Right lobe of liver (tissue), 6 donors: ENCODE measurements at places on chromosomes 16 and 17. TPM values are rescaled to one million over a fixed set of nuclear protein-coding genes. Genes with fewer than 3 reads are reported as not detected.

MYL4 gene
- total RNA-seq = not detected

NACA2 gene
- total RNA-seq = not detected

SLC16A6 gene
- 0.44 TPM for total RNA-seq

ACE gene
- total RNA-seq = 4.4 TPM

EZH1 gene
- total RNA-seq = 12.3 TPM

RAP1GAP2 gene
- 1.0 TPM for total RNA-seq

SLFN12L gene
- 0.93 TPM for total RNA-seq

GLOD4 gene
- 40.6 TPM for total RNA-seq

ZNF205 gene
- 4.4 TPM for total RNA-seq

UMOD gene
- total RNA-seq = not detected

CSH2 gene
- total RNA-seq = not detected

CD300H gene
- not detected for total RNA-seq

KCNAB3 gene
- 1.0 TPM for total RNA-seq

GPR142 gene
- not detected for total RNA-seq

- no peaks in the 10 kb centered on the region for H3K27me3 ChIP-seq
- H3K36me3 ChIP-seq = peaks cover 30% of the 10 kb centered on the region
- H3K4me3 ChIP-seq = no peak overlapping the region
- DNase-seq = no peak
- H3K27ac ChIP-seq = no peak overlapping the region
Measured at GRCh38 chr16:47511882-47512281, 50.8 kb downstream of the PHKB start.

GRCh38 chr17:17132746-17133145 lies 73.4 kb downstream of the PLD6 start:
- no peak for DNase-seq
- no peaks in the 10 kb centered on the region for H3K36me3 ChIP-seq
- no peaks in the 10 kb centered on the region for H3K27me3 ChIP-seq
- no peak overlapping the region for H3K4me3 ChIP-seq
- no peaks in the 10 kb centered on the region for H3K4me1 ChIP-seq

- no peaks in the 10 kb centered on the region for H3K4me1 ChIP-seq
- H3K27ac ChIP-seq = no peak overlapping the region
- H3K27me3 ChIP-seq = no peaks in the 10 kb centered on the region
- H3K36me3 ChIP-seq = no peaks in the 10 kb centered on the region
- DNase-seq = no peak
Measured at GRCh38 chr17:62827746-62828485, 19.8 kb upstream of the MARCHF10 start.

GRCh38 chr16:71855937-71856662 lies 10.3 kb downstream of the ATXN1L start:
- no peak for DNase-seq
- H3K36me3 ChIP-seq = peaks cover 12% of the 10 kb centered on the region
- H3K4me1 ChIP-seq = no peaks in the 10 kb centered on the region
- H3K4me3 ChIP-seq = no peak overlapping the region
- H3K27ac ChIP-seq = no peak overlapping the region

- peaks cover 30% of the 10 kb centered on the region for H3K4me1 ChIP-seq
- no peak overlapping the region for H3K27ac ChIP-seq
- no peak overlapping the region for H3K4me3 ChIP-seq
- no peaks in the 10 kb centered on the region for H3K27me3 ChIP-seq
- DNase-seq = no peak
Measured at GRCh38 chr17:17902877-17903276, 66.1 kb upstream of the SREBF1 start.

DNA sequence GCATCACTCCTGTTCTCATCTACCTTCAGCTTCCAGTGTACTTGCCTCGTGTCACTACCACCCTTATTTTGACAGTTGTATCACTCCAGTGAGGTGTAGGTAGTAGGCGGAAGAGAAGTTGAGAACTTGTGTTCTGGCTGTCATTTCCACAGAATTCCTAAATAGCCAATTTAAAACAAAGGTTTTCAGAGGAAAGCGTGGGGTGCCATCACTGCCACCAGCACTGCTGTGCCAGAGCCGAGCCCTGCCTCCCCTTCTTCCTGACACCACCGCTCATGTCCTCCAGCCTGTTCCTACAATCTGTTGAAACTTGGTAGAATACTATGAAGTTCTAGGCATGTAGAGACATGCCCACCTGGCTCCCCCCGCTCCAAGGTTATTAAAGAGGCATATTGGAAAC lies 215.8 kb downstream of the TANC2 start:
- DNase-seq = no peak
- H3K36me3 ChIP-seq = no peaks in the 10 kb centered on the region
- no peak overlapping the region for H3K27ac ChIP-seq
- no peaks in the 10 kb centered on the region for H3K27me3 ChIP-seq
- H3K4me1 ChIP-seq = no peaks in the 10 kb centered on the region

DNA sequence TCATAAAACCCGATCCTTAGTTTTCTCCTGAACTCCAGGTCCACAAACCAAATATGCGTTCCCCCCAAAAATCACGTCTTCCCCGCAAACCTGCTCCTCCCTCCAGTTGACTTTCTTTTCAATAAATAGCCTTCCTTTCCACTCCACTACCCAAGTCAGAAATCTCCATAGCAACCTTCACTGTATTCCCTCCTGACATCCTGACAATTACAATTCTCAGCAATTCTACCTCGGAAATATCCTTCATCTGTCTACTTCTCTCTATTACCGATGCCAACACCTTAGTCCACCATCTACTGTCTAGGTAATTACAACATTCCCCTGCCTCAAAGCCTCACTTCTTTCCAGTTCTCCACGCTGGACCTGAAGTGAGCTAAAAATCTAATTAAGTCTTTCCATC lies 50.7 kb downstream of the SMURF2 start:
- no peak overlapping the region for H3K4me3 ChIP-seq
- no peaks in the 10 kb centered on the region for H3K36me3 ChIP-seq
- no peaks in the 10 kb centered on the region for H3K4me1 ChIP-seq
- DNase-seq = no peak
- no peaks in the 10 kb centered on the region for H3K27me3 ChIP-seq

GRCh38 chr16:28179354-28179753 lies 32.4 kb downstream of the XPO6 start:
- no peak overlapping the region for H3K27ac ChIP-seq
- H3K4me1 ChIP-seq = no peaks in the 10 kb centered on the region
- no peak for DNase-seq
- no peaks in the 10 kb centered on the region for H3K27me3 ChIP-seq

- no peak for DNase-seq
- no peaks in the 10 kb centered on the region for H3K36me3 ChIP-seq
- no peaks in the 10 kb centered on the region for H3K27me3 ChIP-seq
- H3K27ac ChIP-seq = no peak overlapping the region
Measured at GRCh38 chr17:32960815-32961214, 30.8 kb upstream of the SPACA3 start.

DNA sequence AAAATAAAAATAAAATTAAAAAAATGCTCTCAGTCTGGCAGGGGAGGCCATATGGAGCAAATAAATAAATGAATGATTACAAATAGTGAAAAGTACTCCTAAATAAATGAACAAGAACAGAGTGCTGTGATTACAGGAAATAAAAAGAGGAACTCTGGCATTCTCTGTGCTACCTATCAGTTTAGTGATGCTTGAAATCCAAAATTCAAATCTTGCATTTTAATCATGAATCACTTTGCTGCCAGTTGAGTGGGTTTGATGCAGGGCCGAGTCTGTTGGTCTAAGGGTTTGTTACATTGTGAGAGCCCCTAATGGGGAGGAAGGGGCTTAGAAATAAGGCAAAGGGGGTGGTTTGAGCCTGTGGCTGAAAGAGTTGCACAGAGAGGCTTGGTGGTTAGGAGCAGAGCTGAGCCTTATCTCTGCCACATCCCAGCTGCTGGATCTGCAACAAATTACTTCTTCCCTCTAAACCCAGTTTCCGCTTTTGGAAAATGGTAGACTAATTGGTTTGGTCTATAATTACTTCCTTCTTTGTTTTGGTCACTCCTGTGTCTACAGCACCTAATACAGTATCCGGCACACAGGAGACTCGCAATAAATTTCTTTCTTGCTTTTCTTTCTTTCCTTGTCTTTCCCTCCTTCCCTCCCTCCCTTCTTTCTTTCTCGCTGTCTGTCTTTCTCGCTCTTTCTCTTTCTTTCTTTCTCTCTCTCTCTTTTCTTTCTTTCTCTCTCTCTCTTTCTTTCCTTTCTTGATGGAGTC lies 6.3 kb upstream of the ABCC1 start:
- H3K27me3 ChIP-seq = no peaks in the 10 kb centered on the region
- DNase-seq = no peak

GRCh38 chr17:72452286-72453173 lies 331.7 kb downstream of the SOX9 start:
- H3K36me3 ChIP-seq = no peaks in the 10 kb centered on the region
- DNase-seq = no peak

- H3K27me3 ChIP-seq = no peaks in the 10 kb centered on the region
- H3K4me3 ChIP-seq = no peak overlapping the region
- H3K27ac ChIP-seq = no peak overlapping the region
- H3K36me3 ChIP-seq = no peaks in the 10 kb centered on the region
- no peaks in the 10 kb centered on the region for H3K4me1 ChIP-seq
Measured at GRCh38 chr16:77624085-77624484, 98.2 kb upstream of the NUDT7 start.

GRCh38 chr16:88806491-88807111 lies 3.0 kb downstream of the CDT1 start:
- H3K27ac ChIP-seq = no peak overlapping the region
- H3K36me3 ChIP-seq = no peaks in the 10 kb centered on the region
- H3K27me3 ChIP-seq = no peaks in the 10 kb centered on the region

GRCh38 chr16:70151391-70151790 lies 22.2 kb upstream of the CLEC18C start:
- H3K4me1 ChIP-seq = no peaks in the 10 kb centered on the region
- peaks cover 69% of the 10 kb centered on the region for H3K36me3 ChIP-seq
- DNase-seq = no peak
- no peak overlapping the region for H3K27ac ChIP-seq
- H3K4me3 ChIP-seq = no peak overlapping the region

GRCh38 chr16:77594799-77595596 lies 127.3 kb upstream of the NUDT7 start:
- H3K4me1 ChIP-seq = no peaks in the 10 kb centered on the region
- H3K4me3 ChIP-seq = no peak overlapping the region
- no peak for DNase-seq
- H3K27ac ChIP-seq = no peak overlapping the region
- H3K27me3 ChIP-seq = no peaks in the 10 kb centered on the region

GRCh38 chr17:2396192-2396567 lies 4.7 kb downstream of the MNT start:
- no peak overlapping the region for H3K4me3 ChIP-seq
- no peak for DNase-seq
- H3K27ac ChIP-seq = peak overlapping the region; percentile 31
